ENCODE measurements at places on chromosomes 16 and 17.

DNA sequence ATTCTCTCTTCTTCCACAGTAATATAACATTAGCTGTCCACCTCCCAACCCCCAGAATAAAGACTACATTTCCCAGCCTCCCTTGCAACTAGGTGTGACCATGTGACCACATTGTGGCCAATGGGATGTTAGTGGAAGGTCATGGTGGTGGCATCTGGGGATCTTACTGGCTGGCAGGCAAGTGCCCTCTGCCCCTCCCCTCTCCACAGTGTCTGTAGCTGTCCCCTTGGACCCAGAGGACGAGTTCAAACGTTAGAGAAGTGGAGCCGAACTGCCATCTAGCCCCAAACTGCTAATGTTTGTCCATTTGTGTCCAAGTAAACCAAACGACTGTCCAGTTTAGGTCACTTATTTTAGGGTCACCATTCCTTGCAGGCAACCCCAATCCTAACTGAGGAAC lies 26.6 kb upstream of the KCNG4 start:
- peak; percentile 82 for DNase-seq

DNA sequence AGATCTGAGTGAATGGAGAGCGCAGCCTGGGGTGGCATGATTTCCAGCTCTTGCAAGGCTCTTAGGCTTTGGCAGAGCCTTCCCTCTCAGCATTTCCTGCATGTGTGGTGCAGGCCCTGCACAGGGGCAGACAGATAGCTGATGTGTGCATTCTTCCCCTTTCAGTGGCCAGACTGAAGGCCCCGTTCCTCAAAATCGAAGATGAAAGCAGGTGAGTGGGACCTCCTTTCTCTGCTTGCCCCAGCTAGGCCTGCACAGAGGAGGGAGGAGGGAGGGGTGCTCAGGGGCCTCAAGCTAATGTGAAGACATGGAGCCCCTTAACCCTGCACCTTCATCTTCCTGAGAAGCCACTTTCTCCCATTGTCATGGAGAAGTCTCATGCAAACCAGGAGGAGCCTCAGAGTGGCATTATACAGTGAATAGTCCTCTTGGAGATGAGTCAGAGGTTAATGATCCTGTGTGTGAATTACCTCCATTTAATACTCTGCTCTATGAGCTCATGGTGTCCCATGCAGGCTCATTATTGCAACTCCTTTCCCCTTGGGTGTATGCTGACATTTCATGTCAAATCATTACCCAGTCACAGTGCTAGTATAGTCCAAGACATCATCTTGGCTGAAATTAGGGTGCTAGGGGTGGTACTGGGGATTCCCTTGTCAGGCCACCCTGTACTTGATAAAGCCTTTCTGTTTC lies 20.4 kb upstream of the ADAM11 start:
- peak; percentile 37 for DNase-seq

DNA sequence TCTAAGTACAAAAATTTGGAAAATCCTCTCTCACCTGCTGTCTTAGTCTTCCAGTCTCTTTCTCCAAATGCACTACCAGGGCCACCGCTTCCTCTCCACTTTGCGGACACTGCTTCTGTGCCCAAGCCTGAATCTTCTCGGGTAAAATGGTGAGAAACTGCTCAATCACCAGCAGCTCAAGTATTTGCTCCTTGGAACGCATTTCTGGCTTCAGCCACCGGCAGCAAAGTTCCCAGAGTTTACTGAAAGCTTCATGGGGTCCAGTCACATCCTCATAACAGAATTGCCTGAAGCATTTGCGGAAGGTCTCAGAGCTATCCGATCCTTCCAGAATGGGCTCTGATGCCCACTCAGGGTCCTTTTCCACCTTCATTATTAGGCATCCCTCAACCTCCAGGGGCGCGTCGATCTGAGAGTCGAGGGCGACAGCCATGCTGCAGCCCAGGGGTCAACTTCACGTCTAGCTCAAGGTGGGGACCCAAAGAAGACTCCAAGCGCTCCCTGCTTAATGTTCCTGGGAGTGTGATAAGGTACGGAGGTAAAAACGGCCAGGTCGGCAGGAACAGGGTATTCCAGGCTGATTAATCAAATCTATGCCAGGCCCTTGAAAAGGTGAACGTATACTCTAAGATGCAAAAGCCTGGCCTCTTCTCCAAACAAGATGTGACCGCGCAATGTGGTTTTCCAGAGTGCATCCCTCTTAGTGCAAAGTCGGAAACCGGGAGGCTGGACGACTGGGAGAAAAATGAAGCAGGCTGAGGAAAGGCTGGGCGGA lies 763 bp downstream of the ZKSCAN2 start:
- peak; percentile 53 for DNase-seq

DNA sequence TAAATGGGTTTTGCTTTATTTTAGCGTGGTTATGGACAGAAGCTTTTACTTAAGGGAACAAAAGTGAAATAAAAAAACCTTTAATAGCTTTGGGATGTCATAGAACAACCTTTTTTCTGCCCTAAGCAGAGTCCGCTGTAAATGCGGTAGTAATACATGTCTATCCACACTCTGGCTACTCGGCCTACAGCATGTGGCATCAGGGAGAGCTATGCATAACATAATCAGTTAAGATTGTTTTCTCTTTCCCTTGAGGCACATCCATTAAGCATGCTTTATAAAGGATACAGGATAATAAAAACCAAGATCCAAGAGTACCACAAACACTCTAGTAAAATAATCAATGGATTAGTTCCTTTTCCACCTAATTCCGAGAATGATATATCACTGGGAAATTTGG lies 10.3 kb downstream of the RPGRIP1L start:
- no peak for DNase-seq

DNA sequence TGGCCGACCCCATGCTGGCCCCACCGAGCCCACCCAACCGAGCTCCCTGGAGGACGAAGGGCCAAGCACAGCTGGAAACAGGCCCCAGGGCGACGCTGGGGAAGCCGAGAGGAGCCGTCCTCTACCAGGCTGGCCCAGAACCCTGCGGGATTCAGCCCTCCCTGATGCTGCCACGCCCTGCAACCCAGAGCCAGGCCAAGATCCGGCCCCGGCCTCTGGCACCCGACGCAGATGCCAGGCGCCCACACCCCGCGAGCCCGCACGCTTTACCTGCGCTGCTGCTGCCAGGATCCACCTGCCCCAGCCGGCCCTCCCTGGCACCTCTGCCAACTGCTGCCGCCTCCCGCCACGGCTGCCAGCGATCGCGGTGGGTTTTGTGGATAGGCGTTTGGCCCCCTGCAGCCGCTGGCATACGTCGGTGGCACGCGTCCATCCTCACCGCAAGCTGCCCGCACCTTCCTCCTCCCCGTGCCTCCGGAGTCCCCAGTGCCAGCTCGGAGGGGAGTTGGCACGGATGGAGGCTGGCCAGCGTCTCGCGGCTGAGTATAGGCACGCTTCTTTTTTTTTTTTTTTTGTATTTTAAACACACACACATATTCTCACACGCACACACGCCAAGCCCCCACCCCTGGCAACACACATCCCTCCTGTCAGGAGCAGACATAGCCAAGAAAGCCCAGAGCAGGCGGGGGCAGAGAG lies 41.3 kb upstream of the ACSF3 start:
- DNase-seq, result no peak

- DNase-seq, result no peak
Measured at GRCh38 chr17:51926448-51926847, 232.1 kb downstream of the CA10 start.

DNA sequence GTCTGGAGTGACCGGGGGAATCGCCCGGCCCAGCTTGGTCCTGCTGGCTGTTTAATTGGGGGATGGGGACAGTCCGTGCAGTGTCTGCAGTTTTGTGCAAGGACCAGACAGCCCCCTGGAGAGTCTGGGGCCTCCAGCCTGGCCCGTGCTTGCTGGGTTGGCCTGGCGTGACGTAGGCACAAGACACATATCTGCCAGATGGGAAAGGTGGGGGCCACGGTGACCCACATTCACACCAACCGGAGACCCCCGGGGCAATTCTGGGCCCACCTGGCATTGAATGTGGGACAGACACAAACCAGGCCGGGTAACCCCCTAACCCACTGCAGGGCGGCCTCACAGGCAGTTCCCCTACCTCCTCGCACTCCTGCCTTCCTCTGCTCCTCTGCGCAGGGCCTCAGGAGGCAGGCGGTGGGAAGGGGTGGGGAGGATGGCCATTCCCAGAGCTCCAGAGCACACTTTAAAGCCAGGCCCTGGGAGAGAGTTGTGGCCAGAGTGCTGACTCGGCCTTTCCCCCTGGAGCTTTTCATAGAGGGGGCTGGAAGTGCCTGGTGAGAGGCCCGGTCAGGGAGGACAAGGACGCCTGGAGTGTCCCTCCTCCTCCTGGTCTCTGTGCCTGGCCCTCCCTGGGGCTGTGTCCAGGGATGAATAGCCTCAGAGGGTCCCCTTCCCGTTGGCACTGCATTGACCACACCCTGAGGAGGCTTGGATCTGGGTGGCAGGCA lies 1.5 kb downstream of the MRC2 start:
- peak; percentile 71 for DNase-seq

DNA sequence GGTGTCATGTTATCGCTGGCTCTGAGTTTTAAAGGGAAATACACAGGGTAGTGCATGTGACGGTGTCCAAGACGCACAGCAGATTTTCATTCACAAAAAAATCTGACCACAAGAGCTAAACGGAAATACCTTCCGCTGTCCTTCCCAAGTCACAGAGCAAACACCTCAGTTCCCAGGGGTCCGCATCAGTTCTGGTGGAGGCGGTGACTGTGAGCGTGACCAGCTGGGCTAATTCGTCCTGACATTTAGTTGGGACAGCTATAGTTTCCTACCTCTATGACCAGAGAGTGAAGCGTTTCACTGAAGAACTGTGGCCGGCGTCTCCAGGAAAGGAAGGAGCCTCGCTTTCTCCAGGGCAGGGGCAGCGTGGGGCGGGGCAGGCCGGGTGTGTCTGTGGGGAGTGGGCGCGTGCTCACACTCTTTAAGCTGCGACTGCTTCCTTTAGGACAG lies 10.5 kb upstream of the FASN start:
- no peak for DNase-seq

DNA sequence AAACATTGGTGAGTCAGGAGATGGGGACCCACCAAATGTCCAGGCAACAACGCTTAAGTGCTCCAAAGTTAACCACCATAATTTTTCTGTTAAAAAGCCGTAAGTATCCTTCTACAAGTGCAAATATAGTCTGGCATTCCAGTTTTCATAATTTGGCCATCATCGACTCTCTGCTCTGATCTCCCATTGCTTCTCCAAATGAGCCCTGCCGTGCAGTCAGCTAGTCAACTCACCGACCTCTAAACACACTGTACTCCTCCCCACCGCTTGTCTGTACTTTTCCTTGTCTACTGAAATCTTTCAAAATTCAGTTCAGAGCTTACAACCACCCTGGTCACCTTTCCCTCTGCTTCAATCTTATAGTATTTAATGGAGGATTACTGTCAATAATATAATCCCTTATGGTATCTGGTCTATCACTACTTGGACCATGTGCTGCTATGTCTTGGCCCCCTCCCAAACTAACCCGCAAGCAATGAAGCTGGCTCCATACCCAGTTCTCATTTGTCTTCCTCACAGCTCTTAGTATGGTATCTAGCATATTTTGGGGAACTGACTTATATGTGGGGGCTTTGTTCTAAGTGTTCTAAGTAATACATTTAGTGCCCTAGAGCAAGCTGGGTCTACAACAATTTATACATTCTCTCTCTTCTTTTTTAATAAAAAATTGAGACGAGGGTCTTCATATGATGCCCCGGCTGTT lies 52.7 kb upstream of the SLC25A19 start:
- no peak for DNase-seq

- no peak for DNase-seq
Measured at GRCh38 chr17:50631908-50632571, 2.6 kb upstream of the ABCC3 start.

- DNase-seq, result no peak
Measured at GRCh38 chr16:86708431-86708830, 130.1 kb downstream of the FOXL1 start.

DNA sequence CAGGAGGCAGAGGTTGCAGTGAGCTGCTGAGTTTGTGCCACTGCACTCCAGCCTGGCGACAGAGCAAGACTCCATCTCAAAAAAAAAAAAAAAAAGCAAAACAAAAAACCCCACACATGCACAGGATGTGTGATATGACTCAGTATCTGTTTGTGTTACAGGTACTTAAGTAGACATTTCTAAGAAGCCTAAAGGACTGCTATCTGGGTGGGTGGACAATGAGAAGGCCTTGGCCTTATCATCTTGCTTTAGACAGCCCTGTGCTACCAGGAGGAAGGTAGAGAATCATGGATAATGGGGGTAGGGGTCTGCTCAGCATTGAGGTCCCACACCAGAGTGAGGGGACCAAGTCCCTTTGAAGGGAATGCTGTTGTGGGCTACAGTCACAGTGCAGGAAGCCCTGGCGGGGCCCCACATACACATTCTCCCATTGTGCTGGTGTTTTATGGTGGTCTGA lies 26.7 kb downstream of the PLD6 start:
- no peak for DNase-seq

DNA sequence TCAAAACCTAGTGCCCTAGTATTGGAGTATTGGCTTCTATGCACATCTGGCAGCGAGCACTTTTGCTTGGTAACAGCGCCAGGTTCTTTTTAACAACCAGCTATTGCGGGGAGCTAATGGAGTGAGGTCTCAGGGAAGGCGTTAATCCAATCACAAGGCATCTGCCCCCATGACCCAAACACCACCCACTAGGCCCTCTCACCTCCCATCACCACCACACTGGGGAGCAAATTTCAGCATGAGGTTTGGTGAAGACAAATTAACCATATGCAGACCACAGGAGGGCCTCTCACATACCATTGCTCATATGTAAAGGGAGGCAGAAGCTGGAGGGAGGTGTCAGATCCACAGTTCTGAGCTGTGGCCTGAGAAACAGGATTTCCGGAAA lies 893 bp upstream of the ODF4 start:
- no peak for DNase-seq
